ENCODE measurements at places on chromosomes 4 and X.
A peak's percentile ranks its signal among the peaks of the same experiment; 100 is the strongest.

- DNase-seq = no peak
Measured at GRCh38 chr4:181432335-181432734, 810.9 kb upstream of the TENM3 start.

DNA sequence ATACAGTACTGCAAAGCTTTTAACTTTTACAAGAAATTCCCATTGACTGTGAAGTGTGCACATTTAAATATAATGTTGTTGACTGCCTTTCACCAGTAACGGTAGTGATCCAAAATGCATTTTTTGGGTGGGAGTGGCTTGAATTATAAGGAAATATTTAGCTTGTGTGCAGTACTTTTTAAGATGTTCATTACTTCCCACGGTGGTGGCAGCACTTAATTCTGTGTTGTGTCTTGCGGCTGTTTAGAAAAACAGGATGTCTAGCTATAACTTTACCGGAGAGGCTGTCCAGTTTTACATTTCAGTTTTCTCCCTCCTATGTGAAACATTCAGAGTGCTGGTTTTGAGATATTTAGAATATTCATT is 1.7 kb downstream of the TMEM131L start:
- DNase-seq = no peak

DNA sequence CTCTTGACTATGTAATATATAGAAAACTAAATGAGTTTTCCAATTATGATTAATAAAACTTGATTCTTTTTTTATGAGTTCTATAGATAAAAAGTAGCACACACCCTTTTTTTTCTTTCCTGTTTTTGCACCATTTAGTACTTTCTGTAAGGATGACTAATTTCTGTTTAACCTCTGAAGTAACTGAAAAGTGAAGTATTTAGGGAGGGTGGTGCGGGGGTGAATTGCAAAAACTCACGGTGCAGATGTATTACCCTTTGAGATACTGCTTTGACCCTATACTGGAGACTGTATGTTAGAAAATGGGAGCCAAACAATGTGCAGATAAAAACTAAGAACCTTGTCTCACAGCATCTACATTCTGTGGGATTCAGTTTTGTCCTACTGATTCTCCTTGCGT is 471.6 kb downstream of the DTHD1 start:
- no peak for DNase-seq

DNA sequence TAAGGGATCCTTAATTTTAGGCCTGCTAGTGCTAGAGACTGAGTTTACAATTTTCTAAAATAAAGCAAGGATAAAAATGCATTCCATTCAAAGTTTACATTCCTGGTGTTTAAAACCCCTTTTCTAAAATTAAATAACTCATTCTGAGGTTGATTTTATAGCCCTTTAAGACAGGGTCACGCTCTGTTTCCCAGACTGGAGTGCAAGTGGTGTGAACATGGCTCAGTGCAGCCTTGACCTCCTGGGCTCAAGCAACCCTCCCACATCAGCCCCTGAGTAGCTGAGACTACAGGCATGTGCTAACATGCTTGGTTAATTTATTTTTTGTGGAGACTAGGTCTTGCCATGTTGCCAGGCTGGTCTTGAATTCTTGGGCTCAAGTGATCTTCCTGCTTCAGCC is 6.8 kb upstream of the CDKL2 start:
- no peak for DNase-seq

DNA sequence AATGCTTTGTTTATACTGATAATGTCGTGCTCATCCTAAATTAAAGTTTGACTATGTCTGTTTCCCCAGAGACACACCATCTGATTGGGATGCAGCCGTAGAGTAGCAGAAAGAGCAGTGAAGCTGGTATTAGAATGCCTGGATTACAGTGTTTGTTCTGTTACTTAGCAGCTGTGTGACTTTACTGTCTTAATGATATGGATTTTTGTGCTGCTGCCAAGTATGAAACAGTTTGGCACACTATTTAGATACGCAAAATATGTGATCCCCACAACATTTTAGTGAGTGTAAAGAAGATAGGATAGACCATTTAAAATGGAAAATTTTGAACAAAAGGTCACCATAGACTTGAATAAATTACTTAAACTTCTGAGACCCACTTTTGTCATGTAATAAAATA is 1.2 kb upstream of the CHIC1 start:
- DNase-seq = no peak

DNA sequence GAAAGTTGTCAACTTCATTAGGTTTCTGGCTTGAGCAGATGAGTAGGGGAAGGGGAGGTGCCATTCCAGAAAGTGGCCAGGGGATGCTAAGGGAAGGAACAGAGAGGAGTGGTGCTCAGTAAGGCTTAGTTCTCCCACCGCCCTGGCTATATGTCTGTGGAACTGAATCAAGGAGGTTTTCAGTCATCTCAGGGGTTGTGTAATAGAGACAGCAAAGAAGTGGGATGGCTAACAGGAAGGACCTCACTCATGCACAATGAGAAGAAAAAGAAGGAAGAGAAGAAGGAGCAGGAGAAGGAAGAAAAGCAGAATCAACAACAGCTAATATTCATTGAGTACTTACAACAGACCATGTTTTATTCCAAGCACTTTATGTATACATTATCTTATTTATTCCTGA is 368.7 kb downstream of the MID1IP1 start:
- no peak for DNase-seq

DNA sequence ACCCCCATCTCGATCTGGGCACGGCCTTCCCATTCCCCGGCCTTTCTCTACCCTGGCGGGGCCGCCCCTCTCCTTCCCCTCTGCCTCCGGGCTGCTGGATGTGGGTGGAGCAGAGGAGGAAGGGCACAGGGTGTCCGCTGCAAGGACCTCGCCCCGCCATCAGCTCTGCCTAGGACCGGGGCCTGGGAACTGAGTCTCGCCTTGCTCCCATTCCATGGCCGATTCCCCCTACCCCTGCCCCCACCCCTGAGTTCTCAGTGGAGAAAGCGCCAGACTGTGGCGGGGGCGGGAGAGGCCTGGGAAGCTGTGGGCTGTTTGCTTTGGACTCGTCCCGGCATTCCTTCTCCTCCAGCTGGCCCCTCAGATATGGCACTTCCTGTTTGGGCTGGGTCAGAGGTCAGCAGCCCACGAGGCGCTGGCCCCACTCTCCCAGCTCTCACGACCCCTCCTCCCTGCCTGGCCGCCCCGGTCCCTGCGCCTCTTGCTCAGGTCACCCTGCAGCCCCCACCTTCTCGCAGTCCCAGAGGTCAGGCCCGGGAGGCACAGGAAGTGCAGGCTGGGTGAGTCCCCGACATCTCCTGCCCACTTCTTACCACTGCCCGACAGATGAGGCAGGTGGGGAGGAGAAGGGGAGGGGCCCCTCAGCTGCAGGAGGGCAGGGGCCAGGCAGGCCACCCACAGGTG is 6.4 kb upstream of the BGN start:
- no peak for DNase-seq

DNA sequence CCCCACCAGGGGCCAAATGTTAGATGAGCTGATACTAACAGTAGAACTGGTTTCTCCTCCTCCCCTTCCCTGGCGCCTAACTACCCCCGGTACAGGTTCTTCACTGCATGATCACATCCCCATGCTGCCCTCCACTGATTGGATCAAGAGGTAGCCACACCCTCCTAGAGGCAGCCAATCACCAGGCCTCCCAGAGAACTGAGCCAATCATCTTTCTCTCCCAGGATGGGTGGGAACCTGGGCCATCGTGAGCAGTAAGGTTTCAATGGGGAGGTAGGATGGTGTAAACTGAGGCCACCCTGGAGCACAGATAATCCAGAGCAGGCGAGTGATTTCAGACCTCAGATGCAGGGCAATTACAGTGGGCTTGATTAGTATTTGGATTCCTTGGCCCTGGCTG is 64.2 kb downstream of the PPP2R2C start:
- DNase-seq = no peak

- no peak for DNase-seq
Measured at GRCh38 chrX:44244008-44244407, 99.5 kb downstream of the EFHC2 start.

DNA sequence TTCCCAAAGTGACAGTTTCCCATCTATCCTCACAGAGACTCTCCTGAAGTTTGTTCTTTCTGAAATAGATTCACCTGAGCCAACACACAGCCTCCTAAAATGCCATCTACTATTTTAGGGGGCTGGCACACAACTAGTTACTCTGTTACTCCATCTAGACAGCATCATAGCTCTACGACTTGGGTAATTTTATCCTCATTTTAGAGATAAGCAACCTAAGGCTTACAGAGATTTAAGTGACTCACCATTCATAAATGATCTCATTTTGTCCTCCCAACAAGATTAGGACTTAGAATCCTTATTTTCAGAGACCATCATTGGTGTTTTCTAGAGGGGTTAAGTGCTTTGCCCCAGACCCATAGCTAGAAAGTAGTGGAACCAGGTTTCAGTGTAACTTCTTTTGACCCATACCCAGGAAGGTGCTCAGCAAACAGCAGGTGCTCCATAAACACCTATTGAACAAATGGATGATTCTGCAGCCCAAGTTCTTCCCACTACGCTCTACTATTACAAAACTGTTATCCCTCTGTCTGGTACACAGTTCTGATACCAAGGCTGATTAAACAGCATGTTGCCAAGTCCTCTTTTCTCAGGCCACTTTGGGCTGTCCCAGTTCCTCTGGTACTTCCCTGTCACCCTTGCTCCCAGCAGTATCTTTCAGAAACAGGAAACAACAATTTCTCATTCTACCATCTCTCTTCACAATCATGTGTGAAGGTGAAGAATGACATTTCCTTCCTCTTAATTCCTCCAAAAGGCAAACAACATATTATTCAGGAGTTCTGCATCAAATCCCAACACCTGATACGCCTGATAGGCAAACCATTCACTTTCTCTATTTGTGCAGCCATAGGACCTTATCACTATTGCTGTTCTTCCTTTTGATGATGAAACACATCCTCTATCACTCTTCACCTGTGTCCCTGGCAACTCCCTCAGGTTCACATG is 304.7 kb upstream of the TAPT1 start:
- DNase-seq = no peak

- no peak for DNase-seq
Measured at GRCh38 chrX:102832661-102833060, 104.4 kb upstream of the RAB40AL start.

DNA sequence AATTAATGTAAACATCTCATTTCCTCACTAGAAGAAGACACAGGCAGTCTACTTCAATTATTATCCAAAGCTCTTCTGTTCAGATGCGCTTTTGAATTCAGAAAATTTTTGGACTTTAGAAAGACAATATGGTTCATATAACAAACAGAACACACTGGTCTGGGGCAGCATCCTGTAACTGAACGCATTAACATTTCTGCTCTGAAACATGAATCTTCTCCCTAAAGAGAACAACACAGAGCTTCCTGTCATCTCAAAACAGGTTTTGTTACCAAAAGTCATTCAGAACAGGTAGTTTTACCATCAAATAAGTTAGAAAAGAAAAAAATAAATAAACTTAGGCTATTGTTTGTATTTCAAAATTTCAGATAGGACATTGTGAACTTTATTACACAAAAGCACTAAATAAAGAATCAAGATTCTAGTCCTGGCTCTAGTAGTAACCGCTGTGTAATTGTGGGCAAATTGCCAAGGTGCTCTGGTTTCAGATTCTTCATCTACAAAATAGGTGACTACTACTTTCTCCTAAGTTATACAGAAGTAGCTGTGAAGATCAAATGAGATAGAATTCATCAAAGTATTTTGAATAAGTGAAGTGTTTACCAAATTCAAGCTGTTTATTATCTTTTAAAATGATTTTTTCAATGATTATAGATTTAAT is 252.3 kb upstream of the RASGEF1B start:
- no peak for DNase-seq

GRCh38 chr4:108586778-108587177 is 33.6 kb upstream of the RPL34 start:
- no peak for DNase-seq

DNA sequence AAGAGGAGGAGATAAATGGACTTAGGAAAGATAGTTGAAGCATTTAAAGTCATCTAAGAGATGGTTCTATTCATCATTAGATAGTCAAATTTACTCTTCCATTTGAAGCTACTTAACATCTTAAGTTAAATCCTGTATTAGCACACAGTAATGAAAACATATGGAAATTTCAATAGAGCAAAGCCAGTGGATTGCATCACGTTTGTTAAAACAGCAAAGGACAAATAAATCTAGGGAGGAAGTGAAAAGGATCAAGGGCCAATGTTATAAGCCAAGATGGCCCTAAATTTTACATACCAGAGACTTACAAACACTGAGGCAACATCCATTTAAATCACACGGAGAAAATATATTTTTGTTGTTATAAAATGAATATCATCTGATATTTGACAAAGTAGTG is 602.8 kb downstream of the INPP4B start:
- DNase-seq = no peak

DNA sequence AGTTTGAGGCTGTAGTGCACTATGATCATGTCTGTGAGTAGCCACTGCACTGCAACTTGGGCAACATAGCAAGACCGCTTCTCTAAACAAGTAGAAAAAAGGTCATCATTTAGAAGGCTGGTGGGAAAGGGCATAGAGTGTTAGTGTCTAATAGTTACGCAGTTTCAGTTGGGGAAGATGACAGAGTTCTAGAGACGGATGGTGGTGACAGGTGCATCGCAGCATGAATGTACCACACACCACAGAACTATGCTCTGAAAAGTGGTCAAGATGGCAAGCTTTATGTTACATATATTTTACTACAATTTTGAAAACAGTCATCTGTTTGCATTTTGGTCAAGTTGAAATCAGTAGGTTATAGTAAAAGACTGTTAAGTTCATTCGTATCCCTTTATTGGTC is 23.7 kb upstream of the CLDN34 start:
- DNase-seq = no peak

DNA sequence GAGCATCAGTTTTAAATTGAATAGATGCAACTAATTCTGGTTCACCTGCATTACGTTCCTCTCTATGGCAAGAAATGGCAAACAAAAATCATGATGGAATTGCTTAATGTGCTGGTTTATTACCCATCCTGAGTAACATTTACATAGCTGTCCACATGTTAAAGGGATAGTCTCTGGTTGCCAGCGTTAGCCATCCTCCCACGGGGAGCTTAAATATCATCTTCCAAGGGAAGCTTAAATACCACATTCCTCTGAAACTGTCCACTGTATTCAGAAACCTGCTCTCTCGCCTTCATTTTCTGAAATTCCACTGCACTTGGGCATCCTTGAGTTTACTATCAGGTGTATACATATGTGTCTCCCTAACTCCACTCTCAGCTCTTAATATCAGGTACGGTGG is 586.6 kb downstream of the TLL1 start:
- DNase-seq = no peak

- peak; percentile 23 for DNase-seq
Measured at GRCh38 chr4:165355900-165356300, 22.9 kb upstream of the CPE start.

DNA sequence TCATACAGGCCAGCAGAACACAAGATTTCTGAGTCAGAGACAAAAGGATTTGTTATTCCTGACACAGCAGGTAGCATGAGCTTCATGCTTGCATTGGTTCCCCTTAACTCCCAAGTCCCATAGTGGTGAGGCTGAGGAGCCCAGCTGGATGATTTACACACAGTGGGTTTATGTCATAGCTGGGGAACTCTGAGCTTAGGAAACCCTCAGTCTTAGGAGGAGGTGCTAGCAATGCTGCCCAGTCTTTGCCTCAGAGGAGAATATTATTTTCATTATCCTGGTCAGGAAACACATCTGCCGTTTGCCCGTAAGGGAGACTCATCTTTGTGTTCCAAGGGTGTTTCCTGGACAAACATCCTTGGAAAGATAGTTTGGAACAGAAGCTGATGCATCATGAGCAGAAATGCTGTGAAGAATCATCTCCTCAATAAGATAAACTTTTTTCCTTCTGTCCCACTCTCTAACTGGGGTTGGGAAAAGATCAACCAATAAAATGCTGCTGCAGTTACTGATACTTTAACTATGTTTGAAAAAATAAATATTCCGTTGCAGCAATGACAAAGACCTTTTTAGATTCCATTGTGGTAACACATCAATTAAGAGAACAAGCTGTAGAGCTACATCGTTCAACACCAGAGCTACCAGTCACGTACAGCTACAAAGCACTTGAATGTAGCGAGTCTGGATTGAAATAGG is 146.8 kb downstream of the DCLK2 start:
- no peak for DNase-seq
